Stimulated activated CD8-positive, alpha-beta memory T cell treated with anti-CD3 and anti-CD28 coated beads, Interleukin-7, amount 100 ng/mL, for 48 hours (primary cell): ENCODE measurements at places on chromosomes 2 and 18.

DNA sequence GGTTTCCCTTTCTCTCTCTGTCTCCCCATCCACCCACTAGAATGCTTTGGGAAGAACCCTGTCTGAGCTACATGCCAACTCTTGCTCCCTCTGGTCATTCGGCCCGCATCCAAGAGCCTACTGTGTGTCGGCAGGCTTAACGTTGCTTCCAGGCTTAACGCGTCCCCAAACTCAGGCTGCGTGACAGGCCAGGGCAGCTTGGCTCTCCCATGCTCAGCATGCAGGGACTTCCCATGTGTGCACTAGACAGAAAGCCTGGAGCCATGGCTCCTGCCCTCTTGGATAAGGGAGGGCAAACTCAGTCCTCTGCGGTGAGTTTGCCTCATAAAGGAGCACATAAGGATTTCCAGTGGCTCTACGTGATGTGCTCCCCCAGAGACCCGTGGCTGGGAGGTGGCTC lies 43.2 kb downstream of the RPL31 start:
- DNase-seq: no peak

- DNase-seq: no peak
These were observed 160.9 kb upstream of the EPC2 start for GRCh38 chr2:148483665-148484064.

DNA sequence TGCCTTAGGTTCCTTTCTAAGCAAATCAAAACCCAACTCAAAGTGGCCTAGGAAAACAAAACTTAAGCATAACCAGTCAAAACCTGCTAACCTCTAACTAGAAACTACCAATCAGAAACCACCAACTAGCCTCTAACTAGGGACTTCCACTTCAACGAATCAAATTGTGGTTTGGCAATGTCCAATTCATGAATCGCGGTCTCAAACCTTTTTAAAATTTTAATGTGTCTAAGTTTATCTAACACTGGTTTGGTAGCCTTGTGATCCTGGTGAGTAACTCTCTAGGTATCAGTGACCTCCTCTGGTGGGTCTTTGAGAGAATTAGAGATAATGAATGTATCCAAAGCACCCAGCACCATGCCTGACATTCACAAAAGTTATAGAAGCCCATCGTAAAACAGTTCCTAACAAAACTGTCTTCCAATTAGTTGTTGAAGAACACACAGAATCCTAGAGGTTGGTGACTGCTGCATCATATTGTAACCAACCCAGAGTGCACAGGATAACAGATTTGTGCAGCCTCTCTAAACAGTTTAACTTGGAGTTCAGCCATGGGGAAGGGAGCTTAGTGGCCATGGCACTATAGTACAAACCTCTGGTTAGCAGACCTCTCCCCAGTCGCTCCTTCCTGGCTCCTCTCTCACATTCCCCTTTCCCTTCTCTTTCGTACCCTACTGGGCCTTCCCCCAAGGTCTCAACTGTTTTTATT lies 45.2 kb upstream of the B3GNT2 start:
- DNase-seq: no peak

DNA sequence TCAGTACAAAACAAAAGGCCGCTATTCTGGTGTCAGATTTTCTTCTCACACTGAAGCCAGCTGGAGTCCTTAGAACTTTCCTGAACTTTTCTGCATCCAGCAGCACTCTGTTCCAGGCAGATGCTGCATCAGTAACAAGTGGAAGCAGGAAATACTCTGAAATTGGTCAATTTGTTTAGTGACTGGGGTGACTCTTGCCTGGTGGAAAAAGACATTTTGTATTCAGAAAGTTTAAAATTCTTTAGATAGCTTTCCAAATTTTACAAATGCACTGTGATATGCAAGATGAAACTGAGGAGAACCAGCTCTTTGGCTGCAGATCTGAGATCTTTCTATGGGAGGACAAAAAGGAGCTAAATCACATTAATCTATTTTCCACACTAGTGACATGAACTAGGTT lies 385.7 kb downstream of the NRXN1 start:
- DNase-seq: no peak

DNA sequence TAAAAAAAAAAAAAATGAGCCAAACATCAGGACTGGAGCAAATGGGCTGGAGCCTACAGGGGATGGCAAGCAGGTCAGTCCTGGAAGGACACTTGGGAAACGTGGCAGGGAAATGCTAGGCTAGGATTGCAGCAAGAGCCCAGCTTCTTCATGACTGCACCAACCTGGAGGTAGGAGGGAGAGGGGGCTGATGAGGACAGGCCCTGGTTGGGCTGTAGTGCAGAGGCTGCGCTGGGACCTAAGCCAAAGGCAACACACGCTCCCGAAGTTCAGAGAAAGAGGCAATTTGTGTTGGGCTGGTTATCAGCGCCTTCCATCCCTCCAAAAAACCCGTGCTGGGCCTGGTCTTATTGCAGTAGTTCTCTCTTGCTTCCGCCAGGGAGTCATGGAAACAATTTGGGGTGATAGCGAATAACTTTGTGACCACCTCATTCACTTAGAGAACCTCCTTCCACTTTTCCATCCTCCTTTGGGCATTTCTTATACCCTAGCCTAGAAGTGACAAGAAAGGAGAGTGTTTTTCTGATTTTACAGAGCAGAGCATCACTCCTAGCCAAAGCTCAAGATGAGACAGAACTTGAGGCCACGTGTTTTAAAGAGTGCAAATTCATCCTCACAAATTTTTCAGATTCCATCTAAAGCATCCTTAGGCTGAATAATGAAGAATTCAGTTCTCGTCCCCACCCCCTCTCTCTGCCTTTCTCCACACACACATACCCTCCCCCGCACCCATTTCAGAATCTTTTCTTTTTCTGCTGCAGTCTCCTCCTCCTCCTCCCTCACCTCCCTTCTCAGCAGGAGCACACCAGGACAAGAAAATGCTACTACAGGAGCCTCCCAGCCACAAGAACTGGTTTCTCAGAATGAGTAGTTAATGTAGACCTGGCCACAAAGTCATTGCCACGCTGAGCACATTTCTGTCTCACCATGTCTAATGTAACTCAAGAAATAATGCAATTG lies 82.5 kb upstream of the STPG4 start:
- DNase-seq: no peak

DNA sequence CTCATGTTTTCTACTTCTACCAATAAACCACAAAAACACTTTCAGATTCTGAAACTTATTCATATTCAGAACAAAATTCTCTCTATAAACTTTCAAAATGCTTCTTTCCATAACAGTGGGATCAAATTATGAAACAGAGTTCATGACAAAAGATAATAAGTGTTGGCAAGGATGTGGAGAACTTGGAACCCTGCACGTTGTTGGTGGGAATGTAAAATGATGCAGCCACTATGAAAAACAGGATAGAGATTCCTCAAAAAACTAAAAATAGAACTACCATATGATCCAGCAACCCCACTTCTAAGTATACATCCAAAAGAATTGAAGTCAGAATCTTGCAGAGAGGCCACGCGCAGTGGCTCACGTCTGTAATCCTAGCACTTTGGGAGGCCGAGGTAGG lies 45.4 kb downstream of the GEMIN6 start:
- no peak for DNase-seq

GRCh38 chr2:201313362-201313761 lies 43.8 kb downstream of the FLACC1 start:
- no peak for DNase-seq

DNA sequence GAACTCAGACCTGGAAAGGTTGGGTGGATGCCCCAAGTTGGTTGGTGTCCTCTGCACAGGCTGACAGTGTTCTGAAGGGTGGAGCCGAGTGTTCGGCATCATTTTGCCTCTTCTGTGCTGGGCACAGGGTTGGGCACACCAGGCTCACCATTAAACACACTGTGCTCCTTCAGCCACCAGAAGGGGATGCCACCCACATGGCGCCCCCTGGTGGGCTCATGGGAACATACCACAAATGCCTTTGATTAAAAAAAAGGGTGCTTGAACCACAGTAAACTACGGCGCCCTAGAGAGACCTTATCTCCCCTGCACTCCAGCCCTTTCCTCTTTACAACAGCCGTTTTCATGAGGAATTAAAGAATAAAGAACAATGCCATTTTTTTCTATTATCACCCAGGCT lies 89.4 kb downstream of the CELF4 start:
- DNase-seq: no peak

DNA sequence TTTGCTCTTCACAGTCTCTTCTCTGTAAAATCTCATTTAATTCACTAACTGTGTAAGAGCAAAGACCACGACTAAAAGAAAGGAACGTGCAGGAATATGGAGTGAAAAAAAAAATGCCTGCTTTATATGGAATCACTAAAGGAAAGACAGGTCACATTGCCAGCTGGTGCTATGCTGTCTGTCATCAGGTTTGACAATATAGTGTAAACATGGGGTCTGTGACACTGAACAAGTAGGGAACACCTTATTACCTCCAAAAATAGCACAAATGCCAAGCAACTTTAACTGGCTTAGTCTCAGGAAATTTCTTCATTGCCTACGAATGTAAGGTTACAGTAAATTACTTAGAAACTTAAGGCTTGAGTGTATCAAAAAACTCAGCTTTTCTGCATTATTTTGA lies 364.5 kb upstream of the LINC00305 start:
- no peak for DNase-seq

GRCh38 chr18:13011719-13012118 lies 20.6 kb downstream of the CEP192 start:
- no peak for DNase-seq

GRCh38 chr2:127121353-127121752 lies 14.4 kb upstream of the BIN1 start:
- no peak for DNase-seq

GRCh38 chr2:223735659-223736244 lies 101.6 kb downstream of the AP1S3 start:
- no peak for DNase-seq

GRCh38 chr18:38957736-38958135 lies 1392.1 kb upstream of the CELF4 start:
- no peak for DNase-seq

- DNase-seq: no peak
These were observed 78.4 kb upstream of the SALL3 start for GRCh38 chr18:78900938-78901909.

GRCh38 chr18:29648891-29649290 lies 1393.7 kb downstream of the DSC3 start:
- DNase-seq: no peak

DNA sequence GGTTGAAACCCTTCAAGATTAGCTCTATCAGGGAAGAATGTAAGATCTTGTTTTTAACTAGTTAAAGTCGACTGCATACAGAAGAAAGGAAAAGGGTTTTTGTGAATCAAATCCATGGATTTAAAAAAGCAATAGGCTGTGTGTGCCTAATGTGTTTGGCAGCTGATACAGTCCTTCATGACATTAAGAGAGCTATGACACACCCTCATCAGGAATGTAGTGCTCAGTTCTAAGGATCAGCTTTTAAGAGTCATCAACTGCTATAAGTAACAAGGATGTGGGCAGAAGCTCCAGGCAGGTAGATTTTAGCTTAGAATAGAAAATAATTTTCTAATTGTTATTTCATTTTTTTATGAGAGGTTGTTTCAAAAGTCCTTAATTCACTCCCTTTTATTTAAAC lies 52.9 kb downstream of the PPP1R1C start:
- no peak for DNase-seq

GRCh38 chr18:43705850-43706249 lies 428.6 kb upstream of the SYT4 start:
- DNase-seq: no peak

- DNase-seq: no peak
These were observed 339.4 kb downstream of the DCC start for GRCh38 chr18:52679354-52679753.

- DNase-seq: no peak
These were observed 6.0 kb upstream of the NCK2 start for GRCh38 chr2:105738658-105739241.

DNA sequence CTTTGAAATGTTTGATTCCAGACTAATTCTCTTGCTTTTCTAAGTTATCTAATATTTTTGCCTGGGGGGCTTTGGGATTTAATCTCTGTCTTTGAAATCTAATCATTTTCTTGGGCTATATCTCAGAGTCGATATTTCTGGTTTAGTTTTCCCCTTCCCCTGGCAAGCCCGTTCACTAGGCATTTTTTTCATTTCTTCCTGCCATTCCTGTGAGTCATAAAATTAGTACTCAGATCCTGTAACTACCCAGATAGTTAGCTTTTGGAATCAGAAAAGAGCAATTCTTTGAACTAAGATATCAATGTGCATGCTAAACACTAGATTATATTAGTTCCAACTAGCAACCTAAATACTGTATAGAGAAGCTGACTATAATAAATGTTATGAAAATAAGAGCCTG lies 29.4 kb upstream of the RNF149 start:
- no peak for DNase-seq

DNA sequence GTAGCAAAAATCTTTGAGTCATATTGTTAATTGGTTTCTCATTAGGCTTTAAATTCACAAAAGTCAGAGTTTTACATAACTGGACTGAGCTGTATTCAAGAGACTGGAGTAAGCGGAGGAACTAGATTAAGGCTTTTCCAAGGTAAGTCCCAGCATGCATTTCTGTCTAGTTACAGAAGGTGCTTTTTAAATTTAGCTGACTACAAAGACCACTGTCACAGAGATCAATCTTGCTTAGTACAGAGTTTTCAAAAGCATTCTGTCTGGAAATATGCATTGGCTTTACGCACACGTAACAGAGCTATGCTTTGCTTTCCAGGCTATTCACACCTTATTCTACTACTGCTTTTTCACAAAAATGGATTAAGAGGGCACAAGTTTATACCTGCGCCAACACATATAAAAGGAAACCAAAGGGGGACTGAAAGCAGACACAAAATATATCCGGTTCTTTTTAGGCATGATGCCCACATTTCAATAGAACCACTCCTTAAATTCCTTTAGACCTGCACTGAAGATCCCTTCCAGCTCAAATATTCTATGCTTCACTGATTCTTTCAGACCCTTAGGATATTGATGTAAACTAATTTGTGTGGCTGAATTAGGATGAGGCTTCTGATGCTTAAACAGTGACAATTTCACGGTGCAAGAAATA lies 560.7 kb upstream of the CRIM1 start:
- no peak for DNase-seq

DNA sequence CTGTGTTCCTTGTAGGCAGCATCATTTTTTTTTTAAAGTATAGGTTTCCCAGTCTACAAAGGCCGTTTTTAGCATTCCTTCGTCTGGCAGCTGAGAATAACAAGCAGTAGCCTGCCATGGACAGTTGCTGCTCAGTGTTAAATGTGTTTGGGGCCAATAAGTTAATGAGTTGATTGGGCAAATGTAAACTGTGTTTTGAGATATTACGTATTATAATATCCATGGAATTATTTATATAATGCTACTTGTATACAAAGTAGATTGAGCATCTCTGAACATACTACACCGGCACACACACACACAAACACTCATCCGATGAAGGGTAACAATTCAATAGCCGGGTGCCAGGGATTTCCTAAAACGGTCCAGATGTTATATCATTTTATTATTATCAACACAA lies 97.2 kb downstream of the IRS1 start:
- no peak for DNase-seq

GRCh38 chr2:42978175-42978886 lies 185.9 kb upstream of the HAAO start:
- no peak for DNase-seq

GRCh38 chr2:174012347-174013314 lies 47.5 kb upstream of the SP3 start:
- peak; percentile 8 for DNase-seq

GRCh38 chr2:7744827-7745226 lies 827.6 kb downstream of the RNF144A start:
- peak; percentile 63 for DNase-seq

- DNase-seq: no peak
These were observed 131.0 kb upstream of the ZEB2 start for GRCh38 chr2:144650907-144651306.
